ENCODE measurements at places on chromosomes 2 and 18. TPM values are rescaled to one million over a fixed set of nuclear protein-coding genes. Genes with fewer than 3 reads are reported as not detected.

Gene TRIM43
- total RNA-seq: not detected

GRCh38 chr2:132757676-132758075 lies 87.7 kb upstream of the LYPD1 start:
- no peaks in the 10 kb centered on the region for H3K36me3 ChIP-seq
- no peak overlapping the region for H3K27ac ChIP-seq
- H3K4me1 ChIP-seq: no peaks in the 10 kb centered on the region
- no peak overlapping the region for H3K4me3 ChIP-seq
- H3K27me3 ChIP-seq: no peaks in the 10 kb centered on the region

DNA sequence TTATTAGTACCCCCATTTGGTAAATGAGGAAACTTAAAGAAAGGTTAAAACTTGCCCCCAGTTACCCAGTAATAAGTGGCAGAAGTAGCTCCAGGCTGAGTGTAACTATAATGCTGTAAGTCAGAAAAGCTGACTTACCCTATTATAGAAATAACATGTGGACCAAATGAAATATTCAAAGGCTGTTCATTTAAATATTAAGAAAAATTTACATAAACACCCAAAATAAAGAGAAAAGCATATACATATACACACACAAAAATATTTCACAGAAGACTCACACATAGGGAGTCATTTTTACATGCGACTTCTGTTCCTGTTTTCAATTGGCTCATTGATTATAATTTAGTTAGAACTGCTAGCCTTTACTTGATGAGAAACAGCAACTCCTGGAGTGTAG lies 189.1 kb downstream of the NBAS start:
- no peak for DNase-seq
- no peak overlapping the region for H3K27ac ChIP-seq
- no peaks in the 10 kb centered on the region for H3K4me1 ChIP-seq
- H3K36me3 ChIP-seq: no peaks in the 10 kb centered on the region

Gene CHN1
- total RNA-seq: 9.3 TPM

Gene KLHL29
- total RNA-seq: 4.2 TPM

GRCh38 chr18:34609986-34610648 lies 100.0 kb upstream of the DTNA start:
- H3K27ac ChIP-seq: no peak overlapping the region
- no peaks in the 10 kb centered on the region for H3K27me3 ChIP-seq
- H3K36me3 ChIP-seq: no peaks in the 10 kb centered on the region
- no peaks in the 10 kb centered on the region for H3K4me1 ChIP-seq
- no peak for DNase-seq

- H3K4me3 ChIP-seq: no peak overlapping the region
- H3K27me3 ChIP-seq: no peaks in the 10 kb centered on the region
- H3K4me1 ChIP-seq: no peaks in the 10 kb centered on the region
- DNase-seq: no peak
- no peak overlapping the region for H3K27ac ChIP-seq
- H3K36me3 ChIP-seq: no peaks in the 10 kb centered on the region
These were observed 8.3 kb downstream of the SULT6B1 start for GRCh38 chr2:37180006-37180639.

Gene LAMA1
- total RNA-seq: 0.15 TPM

DNA sequence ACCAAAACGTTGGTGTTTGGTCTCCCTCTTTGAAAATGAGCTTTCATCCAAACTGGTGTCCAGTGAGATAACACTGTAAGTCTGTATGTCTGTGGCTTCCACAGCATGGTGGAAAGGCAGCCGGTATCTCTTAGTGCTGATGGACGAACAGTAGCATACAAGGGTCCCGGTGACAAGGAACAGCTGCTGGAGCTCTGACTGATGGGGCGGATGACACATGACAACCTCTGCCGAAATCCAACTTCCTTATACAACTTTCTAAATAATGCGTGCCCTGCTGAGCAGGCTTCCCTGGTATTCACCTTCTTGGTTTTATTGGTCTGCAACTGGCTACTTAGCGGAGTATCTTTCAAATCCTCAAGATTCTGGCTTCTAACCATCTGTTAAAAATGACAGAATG lies 216.2 kb downstream of the SRBD1 start:
- H3K4me1 ChIP-seq: no peaks in the 10 kb centered on the region
- no peaks in the 10 kb centered on the region for H3K27me3 ChIP-seq
- DNase-seq: no peak
- no peaks in the 10 kb centered on the region for H3K36me3 ChIP-seq

DNA sequence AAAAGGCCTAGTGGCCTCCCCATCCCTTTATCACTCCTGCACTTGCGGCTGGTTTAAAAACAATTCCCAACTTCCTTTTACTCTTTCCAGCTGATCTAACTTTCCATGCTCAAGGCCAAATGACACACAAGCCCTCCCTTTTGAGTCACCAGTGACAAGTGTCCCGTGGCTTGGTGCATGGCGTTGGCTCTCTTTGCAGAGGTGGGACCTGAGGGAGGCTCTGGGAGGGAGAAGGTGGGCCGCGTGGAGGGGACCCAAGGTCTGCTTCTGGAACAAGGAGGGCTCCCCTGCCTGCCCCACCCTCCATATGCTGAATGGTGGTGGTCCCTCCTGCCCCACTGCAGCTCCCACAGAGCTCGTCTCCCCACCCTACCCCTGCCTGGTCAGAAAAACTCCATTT lies 30.8 kb upstream of the HPCAL1 start:
- DNase-seq: no peak
- H3K4me1 ChIP-seq: no peaks in the 10 kb centered on the region
- H3K27me3 ChIP-seq: no peaks in the 10 kb centered on the region
- H3K27ac ChIP-seq: no peak overlapping the region
- H3K36me3 ChIP-seq: no peaks in the 10 kb centered on the region

- H3K4me3 ChIP-seq: no peak overlapping the region
- H3K27ac ChIP-seq: no peak overlapping the region
- H3K27me3 ChIP-seq: no peaks in the 10 kb centered on the region
These were observed 568.1 kb downstream of the KCNJ3 start for GRCh38 chr2:155266583-155266982.

Gene CAVIN2
- 118 TPM for total RNA-seq

DNA sequence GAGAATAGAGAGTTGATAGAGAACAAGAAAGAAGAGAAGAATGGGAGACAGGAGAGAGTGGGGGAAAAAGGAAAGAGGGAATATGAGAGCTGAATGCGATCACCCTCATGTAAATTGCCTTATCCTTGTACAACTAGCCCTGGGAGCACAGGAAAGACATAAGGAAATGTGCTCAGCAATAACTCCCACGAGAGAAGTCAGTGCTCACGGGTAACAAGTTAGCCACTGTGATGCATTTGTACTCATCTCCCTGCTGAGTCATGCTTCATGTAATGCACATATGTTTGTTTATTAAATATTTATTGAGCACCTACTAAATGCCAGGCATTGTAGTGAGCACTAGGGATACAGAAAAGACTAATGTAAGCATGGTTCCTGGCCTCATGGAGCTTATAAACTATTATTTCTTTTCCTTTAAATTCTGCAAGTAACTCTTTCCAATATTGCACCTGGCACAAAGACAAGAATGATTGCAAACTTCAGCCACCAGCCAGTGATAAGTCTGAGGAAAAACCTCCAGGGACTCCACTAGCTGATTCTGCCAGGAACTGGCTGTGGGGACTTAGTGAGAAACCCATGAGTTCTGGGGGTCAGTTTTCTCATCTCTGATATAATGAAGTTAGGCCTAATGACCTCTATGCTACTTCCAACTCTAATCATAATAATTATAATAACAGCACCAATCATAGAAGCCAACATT lies 124.1 kb downstream of the LNPK start:
- no peak overlapping the region for H3K27ac ChIP-seq
- no peak overlapping the region for H3K4me3 ChIP-seq
- no peaks in the 10 kb centered on the region for H3K4me1 ChIP-seq
- no peak for DNase-seq
- H3K36me3 ChIP-seq: no peaks in the 10 kb centered on the region
- H3K27me3 ChIP-seq: no peaks in the 10 kb centered on the region

Gene MC5R
- total RNA-seq: not detected

DNA sequence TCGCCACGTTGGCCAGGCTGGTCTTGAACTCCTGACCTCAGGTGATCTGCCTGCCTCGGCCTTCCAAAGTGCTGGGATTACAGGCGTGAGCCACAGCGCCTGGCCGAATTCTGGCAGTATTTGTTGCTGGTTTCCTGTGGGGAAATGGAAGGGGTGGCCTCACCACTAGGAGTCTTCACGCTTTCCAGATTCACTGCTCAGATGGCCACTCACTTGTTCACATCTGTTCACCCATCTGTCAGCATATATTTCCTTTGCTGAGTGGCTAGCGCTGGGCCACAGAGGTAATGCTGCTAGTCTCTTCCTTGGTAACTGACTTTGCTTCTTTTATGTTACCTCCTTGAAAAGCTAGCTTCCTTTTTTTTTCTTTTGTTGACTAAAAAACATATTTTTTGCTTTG lies 27.2 kb downstream of the TMEM177 start:
- no peak overlapping the region for H3K27ac ChIP-seq
- no peak overlapping the region for H3K4me3 ChIP-seq
- no peaks in the 10 kb centered on the region for H3K27me3 ChIP-seq
- no peak for DNase-seq

DNA sequence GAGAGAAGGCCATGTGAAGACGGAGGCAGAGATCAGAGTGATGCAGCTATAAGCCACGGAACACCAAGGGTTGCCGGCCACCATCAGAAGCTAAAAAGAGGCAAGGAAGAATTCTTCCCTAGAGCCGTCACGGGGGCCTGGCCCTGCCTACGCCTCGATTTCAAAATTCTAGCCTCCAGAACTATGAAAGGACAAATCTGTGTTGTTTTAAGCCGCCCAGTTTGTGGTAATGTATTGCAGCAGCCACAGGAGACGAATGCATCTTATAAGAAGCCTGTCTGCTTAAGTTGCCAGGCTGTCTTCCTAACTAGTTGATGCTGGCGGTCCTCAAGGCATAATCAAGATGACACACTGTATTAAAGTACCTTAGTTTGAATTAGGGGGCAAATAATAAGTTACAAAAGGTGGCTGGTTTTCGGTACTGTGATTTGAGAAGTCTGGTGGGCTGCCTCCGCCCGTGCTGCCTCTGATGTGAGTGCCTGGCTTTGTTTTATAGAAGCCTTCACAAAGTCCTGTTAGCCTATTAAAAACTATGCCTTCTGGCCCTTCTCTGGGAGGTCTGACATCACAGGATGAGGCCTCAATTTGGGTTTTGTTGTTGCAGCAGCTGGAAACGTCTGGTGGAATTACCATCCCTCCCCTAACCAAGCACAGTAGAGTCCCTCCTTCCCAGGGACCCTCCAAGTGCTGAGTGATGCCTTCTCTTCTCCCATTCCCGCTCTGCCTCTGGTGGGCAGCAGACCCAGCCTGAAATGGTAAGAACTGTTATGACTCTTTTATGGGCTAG lies 53.6 kb downstream of the SRD5A2 start:
- H3K27me3 ChIP-seq: no peaks in the 10 kb centered on the region
- H3K36me3 ChIP-seq: no peaks in the 10 kb centered on the region
- H3K4me1 ChIP-seq: no peaks in the 10 kb centered on the region
- H3K4me3 ChIP-seq: no peak overlapping the region
- DNase-seq: no peak
- H3K27ac ChIP-seq: no peak overlapping the region

DNA sequence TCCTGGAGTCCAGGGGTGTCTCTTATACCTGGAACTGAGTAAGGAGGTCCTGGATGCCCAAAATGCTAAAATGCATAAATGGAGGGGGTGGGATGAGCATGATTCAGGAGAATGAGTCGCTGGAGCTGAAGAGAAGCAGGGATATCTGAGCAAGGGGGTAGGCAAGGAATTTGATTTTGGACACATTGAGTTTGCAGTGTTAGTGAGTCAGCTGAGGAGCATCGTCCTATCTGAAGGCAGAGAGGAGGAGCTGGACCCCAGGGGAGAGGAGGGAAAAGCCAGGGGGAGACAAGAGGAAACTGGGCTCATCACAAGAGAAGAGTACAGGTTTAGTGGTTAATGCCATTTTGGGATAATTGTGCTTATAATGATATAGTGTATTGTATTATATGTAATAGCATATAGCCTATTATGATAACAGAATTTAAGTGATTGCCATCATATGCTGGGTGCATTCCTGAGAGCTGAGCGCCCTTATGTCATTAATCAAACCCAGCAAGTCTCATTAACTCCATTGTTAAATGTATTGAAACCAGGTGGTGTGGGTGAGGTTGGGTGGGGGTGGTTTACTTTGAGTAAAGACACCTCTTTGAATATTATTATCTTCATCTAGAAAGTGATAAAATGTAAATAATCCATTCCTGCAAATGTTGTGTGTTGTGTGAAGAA lies 12.4 kb downstream of the EHD3 start:
- H3K36me3 ChIP-seq: peaks cover 28% of the 10 kb centered on the region
- H3K4me1 ChIP-seq: no peaks in the 10 kb centered on the region
- H3K27me3 ChIP-seq: no peaks in the 10 kb centered on the region
- H3K27ac ChIP-seq: no peak overlapping the region
- DNase-seq: no peak

DNA sequence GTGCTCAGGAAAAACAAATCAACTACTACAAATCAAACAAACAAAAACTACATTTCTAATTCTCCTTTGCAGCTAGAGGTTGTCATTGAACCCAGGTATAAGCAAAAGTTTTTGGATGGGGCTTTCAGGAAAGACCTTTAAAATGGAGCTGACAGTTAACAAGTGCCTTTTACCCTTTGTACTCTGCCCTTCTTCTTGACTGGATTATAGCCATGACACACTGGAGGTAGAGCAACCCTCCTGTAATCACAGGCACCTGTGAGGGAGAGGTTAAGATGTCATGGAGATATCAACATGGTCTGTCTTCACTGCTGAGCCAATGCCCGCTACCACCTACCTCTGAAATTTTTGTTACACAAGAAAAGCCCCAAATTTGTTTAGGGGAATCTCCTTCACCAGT lies 100.0 kb upstream of the GLS start:
- H3K27me3 ChIP-seq: no peaks in the 10 kb centered on the region
- H3K4me1 ChIP-seq: no peaks in the 10 kb centered on the region
- H3K27ac ChIP-seq: no peak overlapping the region
- H3K4me3 ChIP-seq: no peak overlapping the region
- no peaks in the 10 kb centered on the region for H3K36me3 ChIP-seq

Gene TWIST2
- 6.2 TPM for total RNA-seq

- no peak overlapping the region for H3K4me3 ChIP-seq
- H3K27ac ChIP-seq: no peak overlapping the region
- DNase-seq: no peak
- H3K27me3 ChIP-seq: no peaks in the 10 kb centered on the region
- no peaks in the 10 kb centered on the region for H3K36me3 ChIP-seq
These were observed 220.3 kb downstream of the ANAPC1 start for GRCh38 chr2:111663471-111664274.

DNA sequence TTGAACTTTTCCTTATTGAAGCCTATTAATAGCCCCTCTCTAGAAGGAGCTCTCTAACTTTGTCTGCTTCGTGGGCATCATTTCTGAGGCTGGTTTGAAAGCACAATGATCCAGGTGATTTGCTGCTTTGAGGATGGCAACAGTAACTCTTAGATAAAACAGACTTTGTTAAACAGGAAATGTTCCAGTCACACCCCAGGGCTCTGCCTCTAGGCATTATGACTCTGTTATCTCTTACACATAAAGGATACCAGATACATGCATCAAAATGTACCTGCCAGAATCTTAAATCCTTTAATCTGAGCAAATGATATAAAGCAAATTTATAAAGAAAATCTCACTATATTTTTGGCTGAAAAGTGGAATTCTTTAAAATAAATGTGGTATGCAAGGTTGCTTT lies 52.3 kb downstream of the GAD1 start:
- DNase-seq: no peak
- H3K27ac ChIP-seq: no peak overlapping the region
- no peaks in the 10 kb centered on the region for H3K36me3 ChIP-seq
- peaks cover 11% of the 10 kb centered on the region for H3K4me1 ChIP-seq
- H3K4me3 ChIP-seq: no peak overlapping the region

Gene STPG4
- total RNA-seq: not detected
